ENCODE measurements at places on chromosomes 5 and 9.
A peak's percentile ranks its signal among the peaks of the same experiment; 100 is the strongest.

DNA sequence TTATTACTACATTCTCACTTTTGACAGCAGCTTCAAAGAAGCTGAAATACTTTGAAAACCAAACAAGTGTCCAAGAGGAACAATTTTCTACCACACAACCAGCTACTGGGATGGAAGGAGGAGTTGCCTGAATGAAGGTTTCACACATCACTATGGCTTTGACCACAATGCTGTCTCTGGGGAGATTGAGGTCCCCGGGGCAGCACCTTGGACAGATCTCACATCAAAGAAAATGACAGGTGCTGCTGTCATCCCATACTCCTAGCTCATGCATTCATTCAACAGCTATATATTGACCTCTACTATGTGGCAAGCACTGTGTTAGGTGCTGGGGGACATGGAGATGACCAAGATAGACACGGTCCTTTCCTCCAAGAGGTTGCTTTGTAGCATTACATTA, 233.2 kb upstream of the RASEF start:
- peak; percentile 10 for DNase-seq

DNA sequence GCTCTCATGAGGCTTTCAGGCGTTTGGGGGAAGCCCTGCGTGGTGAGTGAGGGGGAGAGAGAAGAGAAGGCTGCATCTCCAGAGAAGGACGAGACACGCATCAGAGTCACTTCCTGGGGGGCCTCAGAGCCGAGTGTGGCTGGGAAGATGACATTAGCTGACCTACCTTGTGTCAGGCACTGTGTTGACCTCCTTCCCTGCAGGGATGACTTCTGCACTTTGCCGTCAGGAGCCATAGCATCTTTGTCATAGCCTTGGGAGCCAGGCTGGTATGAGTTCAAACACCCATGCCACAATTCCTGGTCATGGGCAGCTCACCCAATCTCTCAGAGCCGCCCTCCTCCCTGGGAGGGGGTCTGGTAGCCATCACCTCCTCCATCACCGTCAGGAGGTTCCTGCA, 17.3 kb downstream of the NEURL1B start:
- DNase-seq: no peak

GRCh38 chr9:92807757-92808725, 43.4 kb upstream of the BICD2 start:
- peak; percentile 43 for DNase-seq

GRCh38 chr5:136269973-136270372, 77.0 kb upstream of the SMIM32 start:
- DNase-seq: no peak

DNA sequence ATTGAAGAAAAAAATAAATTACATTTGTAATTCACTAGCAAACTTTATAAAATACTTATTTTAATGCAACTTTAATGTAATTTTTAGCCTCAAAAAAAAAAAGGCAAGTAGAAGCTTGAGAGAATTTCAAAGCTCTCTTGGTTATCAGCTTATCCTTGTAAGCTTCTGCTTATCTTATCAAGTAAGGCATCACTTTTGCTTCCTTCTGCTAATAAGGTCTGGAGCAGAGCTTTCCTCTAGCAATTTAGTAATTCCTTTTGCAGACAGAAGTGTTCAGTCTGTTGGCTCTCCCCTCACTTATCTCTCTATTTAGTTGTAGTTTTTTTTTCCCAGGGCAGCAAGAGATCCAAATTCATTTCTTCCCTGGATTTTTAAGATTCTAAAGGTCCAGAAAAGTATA, 525.0 kb downstream of the ISL1 start:
- DNase-seq: no peak

DNA sequence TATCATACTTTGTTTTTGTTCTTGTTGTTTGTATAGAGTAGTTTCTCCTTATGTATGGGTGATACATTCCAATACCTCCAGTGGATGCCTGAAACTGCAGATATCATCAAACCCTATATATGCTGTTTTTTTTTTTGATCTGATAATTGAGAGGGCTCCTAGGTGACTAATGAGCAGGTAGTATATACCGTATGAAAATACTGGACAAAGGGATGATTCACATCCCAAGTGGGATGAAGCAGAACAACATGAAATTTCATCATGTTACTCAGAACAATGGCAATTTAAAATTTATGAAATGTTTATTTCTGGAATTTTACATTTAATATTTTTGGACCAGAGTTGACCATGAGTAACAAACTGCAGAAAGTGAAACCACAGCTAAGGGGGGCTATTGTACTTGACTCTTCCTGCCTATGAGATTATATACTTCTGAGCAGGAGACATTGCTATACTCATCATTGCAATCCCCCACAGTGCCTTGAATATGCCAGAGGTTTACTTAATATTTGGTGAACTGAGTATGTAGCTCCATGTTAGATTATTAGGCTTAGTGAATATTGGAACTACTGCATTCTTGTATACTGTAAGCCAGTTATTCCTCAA, 258.7 kb upstream of the FBXL7 start:
- DNase-seq: no peak
